ENCODE measurements at places on chromosomes 13 and 19. TPM values are rescaled to one million over a fixed set of nuclear protein-coding genes. Genes with fewer than 3 reads are reported as not detected.
A peak's percentile ranks its signal among the peaks of the same experiment; 100 is the strongest.

IFI30 gene
- total RNA-seq = 57.6 TPM

ZNF536 gene
- not detected for total RNA-seq

ZNF563 gene
- total RNA-seq = 4.6 TPM

FUT1 gene
- 0.43 TPM for total RNA-seq

ING1 gene
- 15.2 TPM for total RNA-seq

NANOS3 gene
- total RNA-seq = not detected

ETV2 gene
- 0.48 TPM for total RNA-seq

- DNase-seq = peak; percentile 62
Measured at GRCh38 chr13:44300895-44301638, 72.6 kb upstream of the SERP2 start.

DNA sequence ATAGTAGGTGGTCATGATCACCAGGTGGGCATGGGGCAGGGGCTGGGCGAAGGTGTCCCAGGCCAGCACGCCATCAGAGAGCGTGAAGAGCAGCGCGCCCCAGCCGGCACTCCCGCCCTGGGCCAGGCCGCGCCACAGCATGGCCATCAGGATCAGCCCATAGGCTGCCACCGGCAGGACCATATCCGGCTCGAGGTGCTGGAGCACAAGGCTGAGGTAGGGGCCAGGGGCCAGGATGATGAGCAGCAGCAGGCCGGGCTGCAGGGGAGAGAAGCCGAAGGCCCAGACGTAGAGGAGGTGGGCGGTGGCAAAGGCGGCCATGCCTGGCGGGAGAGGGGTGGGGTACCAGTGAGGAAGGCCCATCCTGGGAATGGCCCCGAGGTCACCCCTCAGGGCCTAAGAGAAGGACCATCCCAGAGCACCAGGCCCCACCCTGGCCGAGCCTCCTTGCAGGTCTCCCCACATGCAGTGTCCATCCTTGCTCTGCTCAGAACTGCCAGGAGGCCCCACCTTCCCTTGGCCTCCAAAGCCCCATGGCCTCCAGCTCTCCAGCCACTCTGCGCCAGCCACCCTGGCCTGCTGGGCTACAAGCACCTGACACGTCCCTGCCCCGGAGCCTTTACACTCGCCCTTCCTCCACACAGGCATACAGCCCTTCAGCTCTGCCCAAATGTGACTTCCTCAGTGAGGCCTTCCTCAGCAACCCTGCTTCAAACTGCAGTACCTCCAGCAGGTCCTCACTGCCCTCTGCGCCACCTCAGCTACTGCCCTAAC, 1.1 kb downstream of the TMEM86B start:
- no peak for DNase-seq

- DNase-seq = no peak
Measured at GRCh38 chr13:98434060-98434459, 142.8 kb downstream of the STK24 start.

DNA sequence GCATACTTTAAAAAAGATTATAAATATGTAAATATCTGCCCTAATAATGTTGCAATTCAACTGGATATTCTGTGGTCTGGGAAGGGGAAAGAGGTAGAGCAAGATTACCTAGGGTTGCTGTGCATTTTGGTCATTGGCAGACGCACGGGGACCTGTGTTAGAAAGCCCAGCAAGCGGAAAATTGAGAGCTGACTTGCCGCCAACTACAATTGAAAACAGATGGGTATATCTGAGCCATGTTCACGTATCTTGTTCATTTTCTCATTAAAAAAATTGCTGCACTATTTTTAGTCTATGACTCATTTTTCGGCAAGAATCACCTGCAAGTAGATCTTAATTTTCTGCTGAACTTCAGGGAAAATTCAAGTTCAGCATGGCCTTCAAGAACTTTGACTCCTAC, 308.5 kb upstream of the TMTC4 start:
- no peak for DNase-seq

DNA sequence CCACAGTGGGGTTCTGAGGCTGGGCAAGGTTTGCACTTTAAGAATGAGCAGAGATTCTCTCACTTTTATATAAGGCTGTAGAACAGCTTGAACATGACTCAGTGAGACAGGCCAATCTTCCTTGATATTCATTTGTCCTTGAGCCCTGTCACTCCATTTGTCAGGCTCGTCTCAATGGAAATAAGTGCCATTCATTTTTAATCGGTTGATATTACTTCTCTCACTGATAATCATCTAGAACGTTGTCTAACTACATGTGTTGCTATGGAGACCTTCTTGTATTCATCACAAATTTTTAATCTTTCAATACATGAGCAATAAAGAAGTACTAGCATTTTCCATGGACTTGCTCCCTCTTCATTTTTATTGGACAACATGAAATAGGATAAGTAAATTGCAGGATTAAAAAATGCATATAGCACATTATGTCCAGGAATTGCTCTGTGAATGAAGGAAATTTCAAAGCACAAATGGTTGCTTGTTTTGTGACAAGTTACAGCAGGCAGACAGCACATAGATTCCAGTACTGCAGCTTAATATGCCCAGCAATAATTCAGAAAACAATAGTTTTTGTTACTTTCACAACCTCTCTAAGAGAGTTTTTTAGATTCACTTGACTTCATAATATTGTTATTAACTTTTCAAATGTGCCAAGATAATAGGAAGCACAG, 1178.4 kb upstream of the ATXN8OS start:
- no peak for DNase-seq

DNA sequence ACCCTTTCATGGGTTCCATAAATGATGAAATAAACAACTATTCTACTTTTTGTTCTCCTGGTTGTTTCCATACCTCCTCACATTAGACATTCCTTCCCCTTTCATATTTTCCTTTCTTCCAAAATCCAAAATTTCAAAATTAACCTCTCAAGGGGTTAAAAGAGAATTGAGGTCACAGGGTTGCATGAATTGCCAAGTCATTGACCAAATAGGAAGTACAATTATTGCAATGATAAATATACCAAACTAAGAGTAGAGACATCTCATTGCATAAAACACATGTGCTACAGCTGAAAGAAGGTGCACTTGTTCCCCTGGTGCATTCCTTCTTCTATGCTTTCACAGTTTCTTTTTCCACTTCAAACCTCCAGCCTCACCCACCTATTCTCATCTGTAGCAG, 136.1 kb downstream of the KCTD12 start:
- no peak for DNase-seq

DNA sequence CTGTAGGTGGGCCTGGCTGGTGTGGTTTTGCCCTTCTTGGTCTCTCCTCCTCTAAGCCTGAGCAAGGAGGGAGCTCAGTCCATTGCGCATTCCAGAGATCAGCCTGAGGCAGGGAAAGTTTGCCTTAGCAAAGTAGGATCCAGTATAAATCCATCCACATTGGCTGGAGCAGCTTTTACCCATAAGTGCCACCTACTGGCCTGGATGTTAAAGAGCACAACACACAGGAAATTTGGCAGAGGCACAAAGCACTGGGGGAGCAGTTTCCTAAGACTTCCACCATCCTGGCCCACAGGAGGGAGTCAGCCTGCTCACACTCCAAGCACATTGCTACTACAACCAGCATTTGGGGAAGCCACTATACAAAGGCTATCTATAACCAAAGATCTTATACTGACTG, 1124.2 kb downstream of the SLITRK1 start:
- peak; percentile 38 for DNase-seq

- peak; percentile 50 for DNase-seq
Measured at GRCh38 chr13:51453959-51454703, 1.3 kb upstream of the INTS6 start.

GRCh38 chr19:33660410-33661124, 38.8 kb downstream of the CHST8 start:
- no peak for DNase-seq

GRCh38 chr19:47499863-47500830, 14.7 kb downstream of the NAPA start:
- DNase-seq = no peak

DNA sequence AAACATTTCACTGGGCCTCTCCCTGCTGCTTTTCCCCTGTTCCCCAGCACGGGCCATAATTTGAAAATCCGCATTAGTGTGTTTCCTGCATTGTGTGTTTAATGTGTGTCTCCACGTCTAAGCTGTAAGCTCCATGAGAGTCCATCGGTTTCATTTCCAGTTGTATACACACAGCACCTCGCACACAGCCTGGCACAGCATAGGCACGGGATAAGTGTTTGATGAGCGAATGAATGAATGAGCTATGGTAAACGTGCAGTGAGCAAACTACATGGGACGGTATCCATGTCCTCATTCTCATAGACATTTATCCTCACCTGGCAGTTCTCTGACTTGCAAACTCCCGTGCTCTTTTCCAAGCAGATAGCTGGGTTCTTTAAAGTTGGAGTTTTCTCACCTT, 106.1 kb downstream of the RAB20 start:
- DNase-seq = no peak

GRCh38 chr19:17281391-17282304, at the start of gene ANKLE1:
Gene ANKLE1, plus strand, starts transcription at chr19:17281901. Its CDS starts 20 bp downstream, at chr19:17281921.
- DNase-seq = no peak

GRCh38 chr13:41344358-41344757, 33.3 kb downstream of the NAA16 start:
- DNase-seq = no peak

Data from left lobe of liver (tissue), 2 donors.